B cell (primary cell): ENCODE measurements at places on chromosomes 12 and 14.

- H3K4me1 ChIP-seq: no peaks in the 10 kb centered on the region
- no peak overlapping the region for H3K27ac ChIP-seq
- H3K4me3 ChIP-seq: no peak overlapping the region
- no peaks in the 10 kb centered on the region for H3K27me3 ChIP-seq
- DNase-seq: no peak
Measured at GRCh38 chr12:84508851-84509260, 403.7 kb downstream of the SLC6A15 start.

DNA sequence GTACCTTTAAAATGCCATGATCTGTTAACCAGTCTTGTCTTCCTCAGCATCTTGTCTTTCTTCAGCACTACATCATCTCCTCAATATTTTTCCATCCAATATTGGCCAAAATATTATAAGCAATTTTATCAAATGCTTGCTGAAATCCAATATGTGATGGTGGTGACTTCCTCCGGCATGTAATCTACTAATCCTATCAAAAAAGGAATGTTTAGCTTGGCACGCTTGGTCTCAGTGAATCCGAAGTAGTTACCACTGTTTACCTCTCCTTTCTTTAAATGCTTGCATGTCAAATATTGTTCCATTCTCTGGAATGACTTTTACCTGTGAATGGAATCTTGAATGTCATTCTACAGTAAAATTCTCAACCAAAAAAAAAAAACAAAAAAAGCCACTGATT, 72.3 kb upstream of the EEA1 start:
- peaks cover 2% of the 10 kb centered on the region for H3K4me1 ChIP-seq
- H3K4me3 ChIP-seq: no peak overlapping the region
- H3K36me3 ChIP-seq: no peaks in the 10 kb centered on the region
- DNase-seq: no peak

GRCh38 chr14:92750994-92751400, 2.6 kb upstream of the LGMN start:
- H3K4me1 ChIP-seq: peaks cover 53% of the 10 kb centered on the region
- no peaks in the 10 kb centered on the region for H3K36me3 ChIP-seq
- H3K27me3 ChIP-seq: no peaks in the 10 kb centered on the region
- peak; percentile 47 for DNase-seq

GRCh38 chr12:124096109-124096508, 123.1 kb downstream of the ZNF664 start:
- no peak for DNase-seq
- H3K27me3 ChIP-seq: no peaks in the 10 kb centered on the region
- H3K27ac ChIP-seq: no peak overlapping the region
- H3K4me3 ChIP-seq: no peak overlapping the region

- peaks cover 10% of the 10 kb centered on the region for H3K4me1 ChIP-seq
Measured at GRCh38 chr12:50187084-50187900, 20.1 kb upstream of the CERS5 start.

DNA sequence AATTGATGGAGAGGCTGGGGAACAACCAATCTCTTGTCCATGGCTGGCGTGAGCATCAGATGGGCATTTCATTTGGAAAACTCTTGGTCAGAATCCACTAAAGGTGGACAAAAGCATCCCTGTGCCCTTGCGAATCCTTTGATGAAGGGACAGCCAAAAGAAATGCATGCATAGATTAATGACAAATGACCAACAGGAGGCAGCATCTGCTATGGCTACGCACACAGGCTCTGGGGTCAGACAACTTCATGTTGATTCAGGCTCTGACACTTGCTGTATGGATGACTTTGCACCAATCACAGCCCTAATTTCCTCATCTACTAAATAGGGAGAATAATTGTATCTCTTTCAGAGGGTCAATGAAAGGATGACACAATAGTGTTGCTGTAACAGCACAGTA, 117.5 kb downstream of the ASCL4 start:
- no peak overlapping the region for H3K27ac ChIP-seq
- H3K36me3 ChIP-seq: no peaks in the 10 kb centered on the region
- H3K27me3 ChIP-seq: no peaks in the 10 kb centered on the region
- no peaks in the 10 kb centered on the region for H3K4me1 ChIP-seq
- no peak overlapping the region for H3K4me3 ChIP-seq

DNA sequence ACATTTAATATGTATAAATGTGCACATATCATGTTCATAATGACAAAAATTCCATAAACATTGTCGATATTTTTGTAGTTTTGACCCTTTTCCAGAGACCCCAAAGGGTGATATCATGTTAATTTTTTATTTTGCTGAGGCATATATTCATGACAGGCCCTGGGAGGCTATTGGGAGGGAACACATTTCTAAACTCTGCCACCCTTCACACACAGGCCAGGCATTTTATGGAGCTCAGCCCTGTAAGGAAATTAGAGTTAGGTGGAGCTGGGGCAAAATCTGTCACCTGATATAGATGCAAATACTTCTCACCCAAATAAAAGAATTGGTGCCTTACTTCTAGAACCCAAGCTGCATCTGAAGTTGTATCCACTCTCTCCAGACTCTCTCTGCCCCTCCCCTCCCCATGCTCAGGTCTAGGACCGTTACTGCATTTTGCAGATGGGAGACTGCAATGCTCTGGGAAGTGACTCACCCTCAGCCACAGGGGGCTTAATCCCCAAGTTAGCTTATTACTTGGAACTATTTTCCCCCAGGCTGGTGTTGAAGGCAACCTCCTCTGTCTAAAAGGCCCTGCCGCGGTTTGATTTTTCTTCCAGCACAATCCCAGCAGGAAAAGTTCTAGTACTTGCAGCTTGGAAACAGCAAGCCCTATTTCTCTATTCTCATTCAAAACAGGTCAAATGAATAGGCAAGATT, 238.9 kb downstream of the EMP1 start:
- H3K4me3 ChIP-seq: no peak overlapping the region
- H3K27me3 ChIP-seq: no peaks in the 10 kb centered on the region
- DNase-seq: no peak
- H3K36me3 ChIP-seq: no peaks in the 10 kb centered on the region
- H3K4me1 ChIP-seq: no peaks in the 10 kb centered on the region
- H3K27ac ChIP-seq: no peak overlapping the region

- H3K36me3 ChIP-seq: no peaks in the 10 kb centered on the region
- DNase-seq: peak; percentile 82
- H3K27me3 ChIP-seq: peaks cover 85% of the 10 kb centered on the region
- H3K27ac ChIP-seq: no peak overlapping the region
- H3K4me3 ChIP-seq: peak overlapping the region; percentile 63
Measured at GRCh38 chr14:60656686-60657455, 7.6 kb upstream of the SIX1 start.

GRCh38 chr12:67650388-67651131, 2.0 kb downstream of the DYRK2 start:
- peak overlapping the region; percentile 42 for H3K27ac ChIP-seq
- peaks cover 28% of the 10 kb centered on the region for H3K4me1 ChIP-seq
- H3K36me3 ChIP-seq: peaks cover 16% of the 10 kb centered on the region

GRCh38 chr14:58702441-58703160, 64.8 kb downstream of the DACT1 start:
- no peak for DNase-seq
- no peak overlapping the region for H3K4me3 ChIP-seq
- H3K27me3 ChIP-seq: no peaks in the 10 kb centered on the region
- H3K4me1 ChIP-seq: no peaks in the 10 kb centered on the region
- H3K36me3 ChIP-seq: no peaks in the 10 kb centered on the region
- no peak overlapping the region for H3K27ac ChIP-seq

GRCh38 chr12:91357381-91357780, 174.8 kb upstream of the DCN start:
- H3K27me3 ChIP-seq: no peaks in the 10 kb centered on the region
- no peak overlapping the region for H3K4me3 ChIP-seq

DNA sequence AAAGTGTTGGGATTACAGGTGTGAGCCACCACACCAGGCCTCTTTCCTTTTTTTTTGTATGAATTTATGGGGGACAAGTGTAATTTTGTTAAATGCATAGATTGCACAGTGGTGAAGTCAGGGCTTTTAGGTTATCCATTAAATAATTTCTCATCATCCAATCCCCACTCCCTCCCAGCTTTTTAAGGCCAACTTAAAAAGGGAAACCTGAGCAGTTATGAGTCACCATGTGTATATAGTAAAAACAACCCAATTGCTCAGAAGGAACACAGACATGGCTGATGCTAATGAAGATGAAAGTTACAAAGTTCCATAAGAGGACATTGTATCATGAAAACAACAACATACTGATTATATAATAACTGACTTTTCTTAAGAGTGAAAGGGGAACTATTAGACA, 25.6 kb upstream of the ARID2 start:
- H3K4me3 ChIP-seq: no peak overlapping the region
- no peak overlapping the region for H3K27ac ChIP-seq
- no peak for DNase-seq
- H3K27me3 ChIP-seq: no peaks in the 10 kb centered on the region
- H3K4me1 ChIP-seq: no peaks in the 10 kb centered on the region

GRCh38 chr12:24750263-24750662, 198.6 kb downstream of the BCAT1 start:
- H3K36me3 ChIP-seq: no peaks in the 10 kb centered on the region
- H3K27me3 ChIP-seq: no peaks in the 10 kb centered on the region
- DNase-seq: no peak
- H3K4me1 ChIP-seq: no peaks in the 10 kb centered on the region

- no peak overlapping the region for H3K4me3 ChIP-seq
- no peaks in the 10 kb centered on the region for H3K4me1 ChIP-seq
- no peaks in the 10 kb centered on the region for H3K27me3 ChIP-seq
- H3K36me3 ChIP-seq: no peaks in the 10 kb centered on the region
- no peak overlapping the region for H3K27ac ChIP-seq
Measured at GRCh38 chr14:46344327-46344937, 307.1 kb downstream of the RPL10L start.

GRCh38 chr12:7061138-7061537, 620 bp downstream of the C1S start:
- H3K27me3 ChIP-seq: peaks cover 6% of the 10 kb centered on the region
- no peak overlapping the region for H3K27ac ChIP-seq
- H3K4me1 ChIP-seq: no peaks in the 10 kb centered on the region
- no peak overlapping the region for H3K4me3 ChIP-seq

DNA sequence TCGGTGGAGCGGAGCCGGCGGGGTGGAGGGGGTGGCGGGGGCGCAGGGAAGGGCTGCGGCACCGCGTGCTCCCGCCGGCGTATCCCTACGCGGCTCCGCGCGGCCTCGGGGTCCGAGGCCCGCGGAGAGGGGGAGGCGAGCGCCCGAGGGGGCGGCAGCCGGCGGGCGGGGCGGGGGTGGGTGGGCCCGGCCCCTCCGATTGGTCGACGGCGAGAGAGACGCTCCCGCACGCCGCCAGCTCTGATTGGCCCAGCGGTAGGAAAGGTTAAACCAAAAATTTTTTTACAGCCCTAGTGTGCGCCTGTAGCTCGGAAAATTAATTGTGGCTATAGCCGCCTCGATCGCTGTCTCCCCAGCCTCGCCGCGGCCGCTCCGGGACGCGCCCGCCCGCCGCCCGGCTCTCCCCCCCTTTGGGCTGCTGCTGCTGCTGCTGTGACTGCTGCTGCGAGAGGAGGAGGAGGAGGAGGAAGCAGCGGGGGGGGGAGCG, at the start of gene FOXG1:
FOXG1 (plus strand) TSS at position 319 of the 487 bp plus-strand sequence. CDS start 493 bp downstream, outside the sequence.
- H3K4me1 ChIP-seq: peaks cover 23% of the 10 kb centered on the region
- no peak for DNase-seq
- no peaks in the 10 kb centered on the region for H3K27me3 ChIP-seq
- no peak within 1 kb of the TSS for H3K27ac ChIP-seq
- H3K4me3 ChIP-seq: peak within 1 kb of the TSS; percentile 18

DNA sequence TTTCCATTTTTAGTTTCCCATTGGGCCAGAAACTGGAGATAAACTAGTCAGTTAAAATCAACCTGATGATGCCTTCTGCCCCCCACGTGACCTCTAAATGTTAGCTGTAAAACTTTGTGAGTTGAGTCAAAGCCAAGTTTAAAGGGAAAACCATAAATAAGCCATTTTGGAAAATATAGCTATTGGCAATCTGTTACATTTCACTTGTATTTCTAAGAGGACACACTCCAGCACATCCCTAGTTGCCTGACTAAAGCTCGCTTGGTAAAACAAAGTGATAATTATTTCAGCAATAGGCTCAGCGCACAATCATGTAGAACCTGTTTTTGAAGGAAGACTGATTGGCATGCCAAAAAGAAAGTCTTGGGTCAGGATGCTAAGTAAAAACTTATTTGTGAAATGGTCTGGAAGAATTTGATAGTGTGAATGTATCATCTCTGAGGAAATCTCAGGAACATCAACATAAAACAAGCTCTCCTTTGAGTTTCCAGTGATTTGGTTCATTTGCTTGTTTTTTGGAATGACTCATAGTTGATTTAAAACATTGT, 49.2 kb upstream of the AEBP2 start:
- H3K4me3 ChIP-seq: no peak overlapping the region
- H3K27ac ChIP-seq: no peak overlapping the region
- no peaks in the 10 kb centered on the region for H3K4me1 ChIP-seq
- no peaks in the 10 kb centered on the region for H3K27me3 ChIP-seq

GRCh38 chr12:116594325-116595038, 35.3 kb downstream of the MAP1LC3B2 start:
- peak overlapping the region; percentile 21 for H3K4me3 ChIP-seq
- peak; percentile 83 for DNase-seq
- H3K4me1 ChIP-seq: peaks cover 46% of the 10 kb centered on the region
- H3K27me3 ChIP-seq: no peaks in the 10 kb centered on the region
- no peaks in the 10 kb centered on the region for H3K36me3 ChIP-seq

DNA sequence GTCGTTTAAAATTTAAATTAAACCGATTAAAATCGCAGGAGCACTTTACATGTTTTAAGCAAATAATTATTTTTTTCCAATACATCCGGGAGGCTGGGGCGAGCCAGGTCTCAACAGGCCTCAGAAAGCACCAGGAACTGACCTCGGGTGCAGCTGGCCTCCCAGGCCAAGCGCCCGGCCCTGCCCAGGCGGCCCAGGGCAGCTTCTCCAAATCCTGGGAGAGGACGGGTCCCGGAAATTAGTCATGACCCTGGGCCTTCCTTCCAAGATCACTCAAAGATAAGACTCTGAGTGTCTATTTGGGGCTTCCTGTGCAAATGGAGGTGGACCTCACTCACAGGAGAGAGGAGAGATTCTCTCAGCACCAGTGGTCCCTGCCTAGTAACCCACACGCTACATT, 177.1 kb downstream of the BCL11B start:
- H3K36me3 ChIP-seq: no peaks in the 10 kb centered on the region
- no peak overlapping the region for H3K4me3 ChIP-seq
- no peak for DNase-seq
- H3K4me1 ChIP-seq: no peaks in the 10 kb centered on the region
- no peaks in the 10 kb centered on the region for H3K27me3 ChIP-seq
